Stimulated activated CD4-positive, alpha-beta T cell treated with anti-CD3 and anti-CD28 coated beads, Interleukin-1b, Interleukin-23, amount 100 ng/mL, for 48 hours (primary cell): ENCODE measurements at places on chromosomes 13 and 19.

GRCh38 chr19:35569281-35569781 lies 5.9 kb upstream of the ATP4A start:
- DNase-seq = no peak

DNA sequence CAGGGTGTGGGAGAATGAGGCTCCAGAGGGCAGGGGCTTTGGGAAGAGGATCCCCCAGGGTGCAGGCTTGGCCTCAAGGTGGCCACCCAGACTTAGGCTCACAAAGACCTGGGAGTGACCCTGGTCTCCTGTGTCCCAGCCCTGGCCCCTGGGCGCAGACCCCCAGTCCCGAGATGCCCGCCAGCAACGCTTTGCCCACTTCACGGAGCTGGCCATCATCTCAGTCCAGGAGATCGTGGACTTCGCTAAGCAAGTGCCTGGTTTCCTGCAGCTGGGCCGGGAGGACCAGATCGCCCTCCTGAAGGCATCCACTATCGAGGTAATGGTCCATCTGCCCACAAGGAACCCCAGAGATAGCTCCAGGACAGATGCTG lies 2.6 kb downstream of the NR1H2 start:
- DNase-seq = no peak

DNA sequence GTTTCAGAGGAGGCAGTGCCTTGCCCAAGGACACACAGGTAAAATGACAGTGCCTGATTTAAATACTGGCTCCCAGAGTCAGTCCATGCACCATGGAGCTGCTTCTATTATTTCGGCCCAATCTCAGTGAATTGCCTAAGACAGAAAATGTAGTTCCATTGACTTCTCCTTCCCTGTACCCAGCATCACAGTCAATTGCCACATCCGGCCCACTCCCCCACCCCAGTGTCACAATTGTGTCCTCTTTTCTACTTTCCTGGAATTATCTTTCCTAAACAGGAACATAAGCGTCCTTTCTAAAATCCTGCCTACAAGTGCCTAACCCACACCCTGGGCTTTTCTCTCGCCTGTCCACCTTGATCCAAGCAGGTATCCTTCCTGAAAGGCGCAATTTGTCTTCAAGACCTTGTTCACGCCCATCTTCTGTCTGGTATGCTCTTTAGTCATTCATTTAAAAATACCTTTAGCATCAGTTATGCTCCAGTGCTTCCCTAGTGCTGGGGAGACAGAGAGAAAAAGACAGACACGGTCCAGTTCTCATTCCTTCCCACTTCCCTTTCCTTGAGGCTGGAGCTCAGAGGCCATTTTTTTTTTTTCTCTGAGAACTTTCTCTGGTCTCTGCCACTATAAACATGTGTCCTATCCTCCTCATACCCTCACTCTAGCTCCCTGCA lies 411.4 kb downstream of the LIG4 start:
- DNase-seq = no peak

GRCh38 chr13:112954488-112955270 lies 14.3 kb upstream of the MCF2L start:
- no peak for DNase-seq

GRCh38 chr13:86882835-86883234 lies 788.3 kb upstream of the SLITRK5 start:
- DNase-seq = no peak

DNA sequence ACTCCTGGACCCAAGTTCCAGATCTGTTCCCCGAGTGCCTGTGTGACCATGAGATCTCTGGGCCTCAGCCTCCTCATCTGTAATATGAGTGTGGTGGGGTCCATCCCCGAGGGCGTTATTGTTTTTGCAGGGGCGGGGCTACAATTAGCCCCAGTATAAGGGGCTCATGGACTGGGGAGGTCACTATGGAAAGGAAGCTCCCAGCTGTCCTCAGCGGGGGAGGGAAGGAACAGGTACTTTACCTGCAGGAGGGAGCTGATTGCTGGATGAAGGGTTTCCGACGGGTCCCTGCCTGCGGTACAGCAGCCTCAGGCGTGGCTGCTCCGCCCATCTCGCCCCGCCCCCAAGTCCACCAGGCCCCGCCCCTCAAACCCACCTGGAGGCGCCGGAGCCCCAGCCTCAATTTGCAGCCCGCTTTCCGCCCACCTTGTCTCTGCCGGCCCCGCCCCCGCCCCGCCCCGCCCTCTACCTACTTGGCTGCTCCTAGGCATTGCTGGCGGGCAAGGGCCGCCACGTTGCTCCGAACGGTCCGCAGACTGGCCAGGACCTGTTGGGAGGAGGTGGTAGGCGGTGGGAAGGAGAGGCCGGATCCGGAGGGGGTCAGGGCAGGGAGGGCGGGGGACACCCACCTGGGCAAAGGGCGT lies 5.5 kb downstream of the PDE4C start:
- no peak for DNase-seq

- no peak for DNase-seq
These were observed 181.4 kb upstream of the TUBA3C start for GRCh38 chr13:19362946-19363510.

DNA sequence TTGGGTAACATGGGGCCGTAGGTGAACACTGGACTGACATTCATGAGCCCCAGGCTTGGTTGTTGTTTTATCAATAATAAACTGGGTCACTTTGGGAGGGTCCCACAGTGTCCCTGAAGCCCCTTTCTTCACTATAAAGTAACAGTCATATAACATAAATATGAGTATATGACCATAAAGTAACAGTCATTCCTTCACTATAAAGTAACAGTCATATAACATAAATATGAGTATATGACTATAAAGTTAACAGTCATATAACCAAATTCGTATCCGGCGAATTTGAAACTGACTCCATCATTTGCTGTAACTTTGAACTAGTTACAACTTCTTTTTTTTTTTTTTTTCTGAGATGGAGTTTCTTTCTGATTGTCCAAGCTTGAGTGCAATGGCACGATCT lies 210.3 kb downstream of the KATNAL1 start:
- no peak for DNase-seq

- no peak for DNase-seq
These were observed 763 bp downstream of the POLD1 start for GRCh38 chr19:50384685-50385535.

DNA sequence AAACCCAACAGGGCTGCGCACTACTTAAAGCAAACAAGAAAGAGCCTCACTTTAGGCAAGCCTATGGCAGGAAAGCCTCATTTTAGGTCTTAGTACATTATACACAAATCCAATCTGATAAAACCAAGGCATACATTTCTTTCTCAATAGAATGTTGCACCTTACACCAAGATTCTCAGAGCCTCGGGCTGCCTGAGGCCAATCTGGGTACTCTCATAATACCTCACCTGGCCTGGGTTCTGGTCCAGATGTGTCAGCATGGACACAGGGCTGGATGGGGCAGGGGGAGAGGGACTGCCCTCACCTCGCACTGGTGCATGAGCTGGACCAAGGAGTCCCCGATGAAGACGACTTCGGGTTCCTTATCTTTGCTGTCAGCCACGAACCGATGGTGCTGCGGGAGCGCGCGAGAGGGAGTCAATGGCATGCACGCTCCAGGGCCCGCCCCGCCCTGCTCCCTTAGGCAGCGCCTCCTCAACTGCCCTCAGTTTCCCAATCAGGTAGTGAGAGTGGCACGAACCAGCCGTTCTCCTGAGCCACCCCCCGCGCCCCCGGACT lies at the start of gene PRR19:
TSS of gene PRR19 (plus strand) at position 487 of the 558 bp plus-strand sequence. CDS start 7,453 bp downstream, outside the sequence.
- DNase-seq = no peak

GRCh38 chr13:104953588-104953987 lies 1581.9 kb downstream of the EFNB2 start:
- DNase-seq = no peak

DNA sequence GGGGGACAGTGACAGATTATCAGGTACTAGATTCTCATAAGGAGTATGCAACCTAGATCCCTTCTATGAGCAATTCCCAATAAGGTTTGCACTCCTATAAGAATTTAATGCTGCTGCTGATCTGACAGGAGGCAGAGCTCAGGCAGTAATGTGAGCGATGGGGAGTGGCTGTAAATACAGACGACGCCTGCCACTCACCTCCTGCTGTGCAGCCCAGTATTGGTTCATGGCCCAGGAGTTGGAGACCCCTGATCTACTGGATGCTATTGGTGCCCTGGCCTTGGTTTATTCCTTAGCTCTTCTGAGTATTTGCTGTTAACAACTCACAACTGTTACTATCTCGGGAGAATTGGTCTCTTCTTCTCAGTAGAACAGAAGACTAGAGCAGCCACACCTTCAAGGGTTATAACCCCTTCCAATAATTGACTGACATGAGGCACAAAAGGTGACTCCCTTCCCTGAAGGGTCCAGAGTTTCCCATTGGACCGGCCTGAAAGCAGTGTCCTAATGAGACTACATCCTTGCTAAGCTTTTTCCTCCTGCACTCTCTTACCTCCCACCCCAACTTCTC lies 35.0 kb upstream of the RBM26 start:
- no peak for DNase-seq

DNA sequence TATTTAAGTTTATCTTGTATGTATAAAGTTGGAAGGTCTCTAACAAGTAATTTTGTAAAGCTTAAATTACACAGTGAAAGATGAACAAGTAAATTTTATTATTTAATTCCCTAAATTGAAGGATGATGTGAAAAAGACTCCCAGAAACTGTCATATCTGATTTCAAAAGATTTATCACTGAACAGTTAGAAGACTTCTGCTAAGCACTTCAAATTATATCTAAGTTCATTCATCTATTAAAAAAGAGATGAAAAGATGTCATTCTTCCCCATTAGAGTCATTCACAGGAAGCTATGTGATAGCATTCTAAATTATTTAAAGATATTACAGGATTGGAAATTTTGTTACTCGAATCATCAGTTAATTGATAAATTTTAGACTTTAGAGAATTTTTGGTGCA lies 359.4 kb downstream of the ITGBL1 start:
- no peak for DNase-seq

GRCh38 chr13:30746791-30747190 lies 11.4 kb downstream of the ALOX5AP start:
- DNase-seq = no peak

DNA sequence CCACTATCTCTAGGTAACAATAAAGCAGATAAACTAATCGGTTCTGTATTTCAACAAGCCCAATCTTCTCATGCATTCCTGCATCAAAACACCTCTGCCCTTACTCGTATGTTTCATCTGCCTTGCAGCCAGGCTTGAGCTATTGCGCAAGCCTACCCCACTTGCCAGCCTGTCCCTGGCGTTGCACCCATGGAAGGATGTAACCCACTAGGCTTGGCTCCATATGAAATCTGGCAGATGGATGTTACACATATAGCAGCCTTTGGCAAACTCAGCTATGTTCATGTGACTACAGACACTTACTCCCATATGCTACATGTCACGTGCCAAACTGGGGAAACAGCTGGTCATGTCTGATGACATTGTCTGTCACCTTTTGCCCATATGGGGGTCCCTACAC lies 11.9 kb upstream of the ZNF549 start:
- DNase-seq = no peak

GRCh38 chr19:33496038-33496895 lies 25.3 kb downstream of the PEPD start:
- DNase-seq = no peak

GRCh38 chr13:23792680-23793079 lies 96.5 kb downstream of the MIPEP start:
- DNase-seq = no peak

- DNase-seq = no peak
These were observed 8.8 kb upstream of the SHKBP1 start for GRCh38 chr19:40567750-40568494.

GRCh38 chr19:19181488-19181998 lies 10.4 kb downstream of the BORCS8 start:
- no peak for DNase-seq

DNA sequence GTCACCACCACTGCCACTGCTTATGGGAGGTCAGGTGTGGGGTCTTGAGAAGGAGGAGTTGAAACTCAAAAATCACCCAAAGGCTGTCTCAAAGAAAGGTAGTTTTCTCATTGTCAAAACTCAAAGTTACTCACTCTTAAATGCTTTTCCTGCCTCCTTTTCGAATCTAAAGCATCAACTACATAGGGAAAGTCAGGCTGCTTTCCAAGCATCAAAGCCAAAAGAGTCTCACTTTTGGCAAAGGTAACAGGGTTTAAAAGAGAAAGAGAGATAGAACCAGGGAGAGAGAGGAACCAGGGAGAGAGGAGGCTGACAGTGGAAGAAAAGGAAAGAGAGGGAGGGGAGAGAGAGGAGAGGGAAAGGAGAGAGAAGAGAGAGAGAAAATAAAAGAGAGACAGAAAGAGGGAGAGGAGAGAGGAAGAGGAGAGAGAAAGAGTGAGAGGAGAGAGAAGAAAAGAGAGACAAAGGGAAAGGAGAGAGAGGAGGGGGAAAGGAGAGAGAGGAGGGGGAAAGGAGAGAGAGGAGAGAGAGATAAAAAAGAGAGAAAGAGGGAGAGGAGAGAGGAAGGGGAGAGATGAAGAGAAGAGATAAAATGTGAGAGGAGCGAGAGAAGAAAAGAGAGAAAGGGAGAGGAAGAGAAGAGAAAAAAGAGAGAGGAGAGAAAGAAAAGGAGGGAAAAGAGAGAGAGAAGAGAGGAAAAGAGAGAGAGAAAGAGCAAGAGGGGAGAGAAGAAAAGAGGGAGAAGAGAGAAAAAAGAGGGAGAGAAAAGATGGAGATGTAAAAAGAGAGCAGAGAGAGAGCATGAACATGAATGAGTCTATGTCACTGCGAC lies 262.0 kb upstream of the TSHZ3 start:
- no peak for DNase-seq

DNA sequence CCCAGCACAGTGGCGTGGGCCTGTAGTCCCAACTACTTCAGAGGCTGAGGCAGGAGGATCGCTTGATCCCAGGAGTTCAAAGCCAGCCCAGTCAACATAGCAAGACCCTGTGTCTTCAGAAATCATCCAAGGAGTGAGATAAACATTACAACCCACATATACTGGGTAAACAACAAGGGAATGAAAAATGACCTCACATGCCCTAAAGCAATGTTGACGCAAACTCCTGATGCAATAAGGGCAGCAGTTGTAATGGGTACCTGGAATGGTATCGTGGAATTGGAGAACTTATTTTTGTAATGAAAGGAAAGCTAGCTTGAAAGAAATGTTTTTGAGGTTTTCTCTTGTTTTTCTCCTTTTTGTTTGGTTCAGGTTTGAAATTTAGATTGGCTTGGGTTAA lies 24.5 kb upstream of the LGALS16 start:
- no peak for DNase-seq

DNA sequence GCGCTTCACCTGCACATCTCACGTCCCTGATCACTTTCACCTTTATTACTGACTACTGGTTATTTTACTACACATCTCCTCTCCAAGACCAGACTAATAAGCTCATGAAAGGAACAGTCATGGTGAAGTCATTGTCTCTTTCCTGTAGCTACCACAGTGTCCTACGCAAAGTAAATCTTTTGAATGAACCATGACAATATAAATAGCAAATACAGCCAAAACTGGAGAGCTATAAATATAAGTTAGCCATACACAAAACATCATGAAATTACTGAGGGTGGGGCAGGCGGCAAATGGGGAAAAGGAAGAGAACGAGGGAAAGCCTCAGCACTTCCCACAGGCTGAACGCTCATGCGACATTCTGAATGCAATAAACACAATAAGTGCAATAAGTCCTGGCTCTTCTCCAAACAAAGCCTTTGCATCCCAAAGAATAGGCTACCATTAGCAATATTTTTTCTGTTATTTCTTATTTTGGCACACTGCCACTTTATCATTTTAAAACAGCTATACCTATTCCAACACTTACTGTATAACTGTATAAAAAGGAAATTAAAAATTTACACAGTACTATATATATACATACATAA lies 62.5 kb downstream of the TUBGCP3 start:
- DNase-seq = no peak
